ENCODE measurements at places on chromosomes 12 and 14. TPM values are rescaled to one million over a fixed set of nuclear protein-coding genes. Genes with fewer than 3 reads are reported as not detected.

Gene KNTC1
- total RNA-seq: 7.2 TPM

Gene TOMM20L
- total RNA-seq: not detected

Gene INHBC
- not detected for total RNA-seq

Gene ATL1
- 7.2 TPM for total RNA-seq

Gene TMEM120B
- 11.6 TPM for total RNA-seq

Gene SIX6
- total RNA-seq: not detected

Gene NYNRIN
- total RNA-seq: 30.6 TPM

Gene ANKRD33
- not detected for total RNA-seq

Gene THAP2
- total RNA-seq: 5.0 TPM

Gene SLC10A1
- total RNA-seq: 0.86 TPM

Gene MIP
- not detected for total RNA-seq

Gene AKAP5
- 1.5 TPM for total RNA-seq

Gene TMEM179
- total RNA-seq: 1.5 TPM
